Left renal pelvis (tissue), 4 donors: ENCODE measurements at places on chromosomes 16 and 17. TPM values are rescaled to one million over a fixed set of nuclear protein-coding genes. Genes with fewer than 3 reads are reported as not detected.

Gene MT1H
- polyA plus RNA-seq: 57.8 TPM

Gene ATPAF2
- polyA plus RNA-seq: 17.4 TPM

DNA sequence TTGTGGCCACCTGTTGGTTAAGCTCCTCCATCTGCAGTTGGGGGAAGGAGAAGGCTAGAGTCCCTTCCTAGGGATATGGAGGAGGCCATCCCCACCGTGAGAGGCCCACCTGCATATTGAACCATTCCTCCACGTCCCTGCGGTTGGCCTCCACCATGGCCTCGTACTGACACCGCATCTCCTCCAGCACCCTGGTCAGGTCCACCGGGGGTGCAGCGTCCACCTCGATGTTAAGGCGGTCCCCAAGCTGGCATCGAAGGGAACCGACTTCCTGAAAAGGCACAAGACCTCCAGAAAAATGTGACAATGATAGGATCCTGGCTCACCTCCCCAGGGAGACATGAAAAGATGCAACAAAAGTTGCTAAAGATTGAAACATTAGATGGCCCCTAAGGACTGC is 3.0 kb downstream of the KRT32 start:
- DNase-seq: no peak

DNA sequence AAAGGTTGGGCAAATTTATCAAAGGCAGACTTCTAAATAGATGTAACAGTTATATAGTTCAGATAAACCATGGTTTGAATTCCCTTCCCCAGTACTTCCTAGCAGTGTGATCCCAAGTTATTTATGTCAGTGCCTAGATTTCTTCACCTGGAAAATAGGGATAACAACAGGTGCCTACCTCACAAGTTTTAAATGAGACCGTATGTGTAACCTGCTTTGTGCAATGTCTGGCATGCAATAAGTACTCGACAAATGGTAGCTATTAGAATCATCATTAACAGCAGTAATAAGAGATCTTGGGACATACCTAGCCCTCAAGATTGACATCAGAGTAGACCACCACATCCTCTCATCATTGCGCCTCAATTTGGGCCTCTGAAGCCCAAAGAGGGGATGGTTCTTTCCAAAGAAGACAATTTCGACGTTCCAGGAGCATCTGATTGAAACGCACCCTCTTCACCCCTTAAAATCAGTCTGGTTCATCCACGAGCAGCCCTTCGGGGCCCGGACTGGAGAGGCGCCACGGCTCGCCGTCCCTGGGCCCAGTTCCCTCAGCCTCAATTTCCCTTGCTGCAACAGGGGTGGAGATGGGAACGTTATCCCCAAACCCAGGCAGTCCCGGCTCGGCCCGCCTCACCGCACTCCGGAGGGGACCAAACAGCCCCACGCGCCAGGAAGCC is 541 bp downstream of the ACACA start:
- no peak for DNase-seq

GRCh38 chr16:30912794-30913412 is 10.5 kb upstream of the FBXL19 start:
- no peak for DNase-seq

- DNase-seq: no peak
Observed at GRCh38 chr17:75346906-75347305, 57.7 kb upstream of the SLC25A19 start.

DNA sequence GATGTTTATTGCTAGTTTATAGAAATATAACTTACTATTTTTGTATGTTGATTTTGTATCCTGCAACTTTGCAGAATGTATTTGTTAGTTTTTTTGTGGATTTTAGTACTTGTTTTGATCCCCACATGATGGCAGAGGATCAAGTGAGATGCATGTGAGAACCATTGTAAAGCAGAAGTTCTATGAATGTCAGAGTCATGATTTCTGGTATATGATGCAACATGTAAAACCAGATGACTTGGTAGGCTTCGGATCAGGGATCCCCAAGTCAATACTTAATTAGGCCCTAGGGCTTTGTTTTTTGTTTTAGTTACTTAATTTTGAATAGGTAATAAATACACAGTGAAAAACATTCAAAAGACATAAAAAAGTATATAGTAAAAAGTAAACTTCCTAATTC is 45.8 kb downstream of the ESRP2 start:
- DNase-seq: no peak
